NCI-H1436 treated with DMSO at 0.1 percent for 48 hours (cell line): ENCODE measurements at places on chromosomes 1 and 21.

- DNase-seq, result no peak
These were observed 39.4 kb upstream of the EFHD2 start for GRCh38 chr1:15370268-15370667.

DNA sequence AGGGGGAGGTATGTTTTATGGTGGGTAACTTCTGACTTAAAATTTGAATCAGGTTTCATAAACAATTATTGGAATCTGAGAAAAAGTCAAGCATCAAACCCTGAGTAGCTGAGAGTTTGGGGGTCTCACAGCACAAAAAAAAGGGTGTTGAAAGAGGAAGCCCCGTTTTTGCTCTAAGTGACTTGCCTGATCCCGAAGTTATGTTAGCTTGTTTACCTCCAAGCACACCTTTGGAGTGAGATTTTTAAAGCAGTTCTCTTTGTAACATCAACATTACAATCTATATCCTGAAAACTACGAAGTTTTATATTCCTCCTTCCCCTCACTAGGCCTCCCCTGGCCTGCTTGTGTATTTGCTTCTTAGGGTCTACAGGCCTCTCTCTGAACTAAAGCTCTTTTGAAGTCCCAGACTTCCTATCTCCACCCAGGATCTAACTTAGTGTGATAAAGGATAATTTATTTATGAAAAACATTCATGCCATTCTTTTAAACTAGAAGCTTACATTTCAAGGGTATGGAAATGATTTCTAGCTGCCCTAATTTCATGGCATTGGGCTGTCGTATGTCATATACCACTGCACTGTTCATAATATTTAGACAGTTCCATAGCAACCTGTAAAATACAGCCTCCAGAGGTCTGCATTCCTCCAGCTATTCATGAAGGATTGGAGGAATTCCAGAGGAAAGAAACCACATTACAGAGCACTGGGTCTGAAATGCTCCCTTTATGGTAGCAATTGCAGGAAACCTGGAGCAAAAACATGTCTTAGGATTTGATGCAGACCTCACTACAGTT lies 36.1 kb upstream of the RGS1 start:
- no peak for DNase-seq

- DNase-seq, result no peak
These were observed 39.9 kb downstream of the TTC39A start for GRCh38 chr1:51290489-51290847.

DNA sequence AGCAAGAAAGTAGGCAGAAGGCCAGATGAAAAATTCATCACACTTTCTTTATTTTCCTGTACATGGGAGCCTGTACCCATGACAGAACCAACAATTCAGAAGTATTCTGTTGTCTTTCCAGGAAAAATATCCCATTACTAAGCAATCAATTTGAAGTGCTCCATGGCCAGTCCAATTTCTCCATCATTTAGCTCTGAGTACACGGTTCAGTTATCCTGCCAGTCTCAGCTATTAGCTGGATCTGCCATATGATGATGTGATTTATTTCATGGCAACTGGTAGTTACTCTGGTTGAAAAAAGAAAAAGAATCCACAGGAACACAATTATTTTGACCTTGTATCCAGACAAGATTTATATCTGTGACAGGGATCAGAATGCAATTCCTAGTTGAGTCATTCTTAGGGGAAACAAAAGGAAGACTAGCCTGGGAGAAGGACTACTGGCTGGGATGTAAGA lies 70.6 kb upstream of the GORAB start:
- DNase-seq, result no peak

- no peak for DNase-seq
These were observed 62.8 kb downstream of the DYRK1A start for GRCh38 chr21:37429356-37429755.

GRCh38 chr1:169941982-169942830 lies 48.5 kb upstream of the SCYL3 start:
- no peak for DNase-seq

- no peak for DNase-seq
These were observed 141.1 kb upstream of the SAMSN1 start for GRCh38 chr21:14687268-14687625.

- no peak for DNase-seq
These were observed 598.1 kb upstream of the ADGRL4 start for GRCh38 chr1:79604490-79605198.

DNA sequence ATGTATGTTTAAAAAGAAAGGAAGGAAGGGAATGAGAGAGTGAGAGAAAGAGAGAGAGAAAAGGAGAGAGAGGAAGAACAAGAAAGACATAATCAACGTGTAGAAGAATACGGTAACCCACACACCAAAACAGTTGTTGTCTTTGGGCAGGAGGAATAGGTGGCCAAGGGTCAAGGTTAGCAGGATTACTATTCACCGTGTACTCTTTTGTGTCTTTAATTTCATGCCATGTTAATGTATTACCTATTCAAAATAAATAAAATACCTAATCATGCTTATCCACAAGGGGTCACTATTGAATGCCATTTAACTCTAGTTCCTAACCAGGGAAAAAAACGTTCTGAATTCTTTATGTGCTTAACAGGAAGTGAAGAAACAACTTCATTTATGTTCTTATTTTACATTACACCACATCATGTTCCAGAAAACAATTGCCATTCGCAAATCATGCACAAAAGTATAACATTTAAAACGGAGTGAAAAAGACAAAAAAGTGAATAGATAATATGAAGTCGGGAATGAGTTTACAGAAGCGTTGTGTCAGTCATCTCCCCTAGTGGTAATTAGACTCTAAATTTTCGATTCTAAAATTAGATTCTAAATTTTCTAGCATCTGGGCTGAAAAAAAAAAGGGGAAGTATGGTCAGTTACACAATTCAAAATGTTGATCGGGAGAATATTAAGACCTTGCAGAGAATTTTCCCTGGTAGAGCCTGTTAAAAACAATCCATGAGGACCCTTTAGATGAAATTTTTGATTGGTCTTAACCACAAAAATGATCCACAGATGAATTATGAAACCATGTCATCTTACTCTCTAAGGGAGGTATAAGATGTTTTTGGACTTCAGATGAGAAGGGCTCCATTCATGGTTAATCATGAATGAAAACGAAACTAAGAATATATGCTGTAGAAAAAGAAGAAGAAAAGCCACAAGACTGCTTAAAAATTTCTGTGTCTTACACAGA lies 700 bp upstream of the KMO start:
- DNase-seq, result peak; percentile 75

DNA sequence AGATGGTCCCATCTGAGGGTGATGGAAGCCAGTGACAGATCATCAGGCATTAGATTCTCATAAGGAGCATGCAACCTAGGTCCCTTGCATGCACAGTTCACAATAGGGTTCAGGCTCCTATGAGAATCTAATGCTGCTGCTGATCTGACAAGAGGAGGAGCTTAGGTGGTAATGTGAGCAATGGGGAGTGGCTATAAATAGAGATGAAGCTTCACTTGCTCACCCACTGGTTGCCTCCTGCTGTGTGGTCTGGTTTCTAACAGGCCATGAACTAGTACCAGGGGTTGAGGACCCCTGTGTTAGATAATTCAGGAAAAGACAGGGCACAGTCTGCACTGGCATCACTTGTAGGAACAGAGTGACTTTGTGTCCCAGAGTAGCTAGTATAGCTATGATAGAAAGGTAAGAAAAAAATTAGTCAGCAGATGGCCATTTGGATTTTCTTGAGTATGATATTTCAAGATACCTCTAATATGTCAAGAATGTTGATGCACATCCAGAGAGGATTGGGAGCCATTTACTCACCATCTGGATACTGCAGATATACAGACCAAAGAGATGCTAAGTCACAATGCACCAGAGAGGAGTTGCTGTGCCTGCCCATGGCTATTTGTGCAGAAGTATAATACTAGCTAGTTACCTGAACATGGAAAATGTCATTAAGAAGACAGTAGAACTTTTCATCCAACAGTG lies 53.6 kb downstream of the ADCY10 start:
- no peak for DNase-seq

DNA sequence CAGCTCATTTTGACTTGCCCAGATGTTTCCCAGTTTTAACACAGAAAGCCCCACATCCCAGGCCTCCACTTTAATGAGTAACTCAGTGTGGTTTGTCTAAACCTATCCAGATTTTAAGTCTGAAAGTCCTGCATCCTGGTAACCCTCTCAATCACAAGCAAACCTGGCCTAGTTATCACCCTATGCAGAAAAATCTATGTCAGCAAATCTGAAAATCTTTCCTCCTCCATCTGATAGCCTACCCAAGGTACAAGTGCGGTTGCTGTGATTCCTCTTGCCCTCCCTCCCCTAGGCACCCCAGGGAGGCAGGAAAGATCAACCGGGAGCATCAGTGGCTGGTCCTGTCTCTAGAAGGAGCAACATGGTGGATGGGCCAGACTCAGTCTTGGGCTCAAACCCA lies 163.7 kb downstream of the IGSF21 start:
- no peak for DNase-seq

GRCh38 chr1:117389284-117389683 lies 22.0 kb downstream of the MAN1A2 start:
- no peak for DNase-seq

DNA sequence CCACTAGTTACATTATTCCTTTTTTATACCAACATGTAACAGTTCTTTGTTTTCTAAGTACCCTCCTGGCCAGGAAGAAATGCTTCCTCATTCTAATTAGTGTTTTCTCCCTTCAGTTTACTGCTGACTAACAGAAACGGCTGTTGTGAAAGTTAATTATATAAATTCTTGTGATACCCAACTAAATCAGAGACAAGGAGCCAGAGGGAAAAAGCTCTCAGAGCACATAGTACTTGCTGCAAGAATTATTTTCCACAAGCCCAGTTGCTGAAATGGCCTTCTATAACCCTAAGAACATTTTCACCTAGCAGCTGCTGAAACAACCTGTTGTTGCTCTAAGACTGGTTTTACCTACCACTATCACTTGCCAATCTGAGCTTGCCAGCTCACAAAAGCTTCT lies 82.4 kb downstream of the FAF1 start:
- DNase-seq, result no peak

- DNase-seq, result no peak
These were observed 35.0 kb downstream of the GIPC2 start for GRCh38 chr1:78080767-78081166.

GRCh38 chr1:21665711-21666575 lies 3.2 kb downstream of the RAP1GAP start:
- DNase-seq, result no peak

DNA sequence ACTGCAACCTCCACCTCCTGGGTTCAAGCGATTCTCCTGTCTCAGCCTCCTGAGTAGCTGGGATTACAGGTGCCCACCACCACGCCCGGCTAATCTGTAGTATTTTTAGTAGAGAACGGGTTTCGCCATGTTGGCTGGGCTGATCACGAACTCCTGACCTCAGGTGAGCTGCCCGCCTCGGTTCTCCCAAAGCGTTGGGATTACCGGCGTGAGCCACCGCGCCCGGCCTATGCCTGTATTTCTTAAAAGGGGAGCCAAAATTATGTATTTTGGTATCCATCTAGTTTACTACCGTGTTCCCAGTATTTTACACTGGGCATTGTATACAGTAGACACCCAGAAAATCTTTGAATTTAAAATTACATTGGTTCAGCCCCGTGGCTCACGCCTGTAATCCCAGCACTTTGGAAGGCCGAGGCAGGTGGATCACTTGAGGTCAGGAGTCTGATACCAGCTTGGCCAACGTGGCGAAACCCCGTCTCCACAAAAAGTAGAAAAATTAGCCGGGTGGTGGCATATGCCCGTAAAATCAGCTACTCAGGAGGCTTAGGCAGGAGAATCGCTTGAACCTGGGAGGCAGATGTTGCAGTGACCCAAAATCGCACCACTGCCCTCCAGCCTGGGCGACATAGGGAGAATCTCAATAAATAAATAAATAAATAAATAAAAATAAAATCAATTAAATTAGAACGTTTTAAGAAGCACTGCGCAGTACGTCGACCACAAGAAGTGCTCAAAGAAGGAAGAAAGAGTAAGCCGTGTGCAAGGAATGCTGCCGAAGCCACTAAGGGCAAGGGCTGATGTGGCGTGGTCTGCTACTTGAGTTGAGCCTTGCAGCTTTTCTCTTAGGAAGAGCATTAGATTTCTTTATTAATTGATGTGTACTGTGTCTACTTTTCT lies 1.5 kb upstream of the THRAP3 start:
- no peak for DNase-seq

DNA sequence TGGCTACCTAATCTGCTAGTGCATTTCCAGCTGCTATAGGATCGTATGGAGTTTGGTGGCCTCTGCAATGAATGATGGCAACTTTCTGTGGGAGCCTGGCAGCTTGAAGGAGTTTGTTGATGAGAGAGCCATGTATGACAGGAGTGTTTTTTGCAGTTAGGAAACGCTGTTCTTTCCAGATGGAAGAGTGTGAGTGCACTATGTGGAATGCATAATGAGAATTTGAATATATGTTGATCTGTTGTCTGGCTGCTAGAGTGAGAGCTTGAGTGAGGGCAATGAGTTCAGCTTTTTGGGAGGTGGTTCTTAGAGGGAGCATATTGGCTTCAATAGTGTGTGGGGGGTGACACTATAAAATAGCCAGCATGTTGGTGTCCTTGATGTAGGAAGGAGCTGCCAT lies 51.0 kb upstream of the APOBEC4 start:
- no peak for DNase-seq

DNA sequence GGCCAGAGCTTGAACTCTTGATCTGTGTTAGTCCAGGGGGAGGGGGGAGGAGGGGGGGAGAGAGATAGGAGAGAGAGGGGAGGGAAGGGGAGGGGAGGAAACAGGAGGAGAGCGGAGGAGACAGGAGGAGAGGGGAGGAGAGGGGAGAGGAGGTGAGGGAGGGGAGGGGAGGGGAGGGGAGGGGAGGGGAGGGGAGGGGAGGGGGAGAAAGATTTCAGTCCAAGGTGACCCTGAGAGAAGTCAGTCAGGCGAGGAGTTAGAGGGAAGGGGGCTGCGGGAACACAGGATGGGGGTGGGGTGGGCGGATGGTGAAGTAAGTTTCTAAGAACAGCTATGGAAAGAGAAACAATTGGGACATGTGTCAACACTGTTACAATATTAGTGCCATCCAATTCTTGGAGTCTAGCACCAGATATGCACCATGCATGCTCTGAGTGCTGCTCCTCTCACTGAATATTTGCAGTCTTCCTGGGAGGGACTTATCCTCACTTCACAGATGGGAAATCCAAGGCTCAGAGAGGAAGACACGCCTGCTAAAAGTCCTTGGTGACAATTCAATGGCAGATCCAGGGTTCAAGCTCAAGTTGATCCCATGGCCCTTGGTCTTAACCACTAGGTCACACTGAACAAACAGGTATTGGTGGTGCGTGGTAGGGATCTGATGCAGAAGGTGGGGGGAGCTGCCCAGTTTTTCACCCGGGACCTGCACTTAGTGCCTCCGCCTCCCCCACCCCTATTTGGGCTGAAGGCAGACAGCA lies 42.5 kb upstream of the ECE1 start:
- DNase-seq, result no peak

DNA sequence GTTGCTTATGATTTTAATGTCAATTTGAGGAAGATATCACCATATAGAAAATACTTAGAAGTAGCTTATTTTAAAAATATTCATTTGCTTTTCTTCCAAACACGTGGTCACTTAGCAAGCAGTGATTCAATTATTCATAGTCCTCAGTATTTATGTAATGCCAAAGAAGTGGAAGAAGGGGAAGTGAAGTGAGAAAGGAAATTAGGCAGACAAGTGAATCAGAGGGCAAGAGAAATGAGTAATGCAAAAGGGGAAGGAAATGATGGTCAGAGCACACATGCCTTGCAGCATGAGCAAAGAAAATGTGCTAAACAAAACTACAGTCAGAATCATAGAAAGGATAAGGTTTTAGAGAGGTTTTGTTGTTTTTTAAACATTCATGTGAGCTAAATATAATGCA lies 31.8 kb downstream of the SDCCAG8 start:
- DNase-seq, result no peak

GRCh38 chr21:42461185-42461520 lies 34.9 kb downstream of the RSPH1 start:
- no peak for DNase-seq

- no peak for DNase-seq
These were observed 106.8 kb downstream of the LMO4 start for GRCh38 chr1:87435484-87435883.
